ENCODE measurements at places on chromosomes 3 and 15.

DNA sequence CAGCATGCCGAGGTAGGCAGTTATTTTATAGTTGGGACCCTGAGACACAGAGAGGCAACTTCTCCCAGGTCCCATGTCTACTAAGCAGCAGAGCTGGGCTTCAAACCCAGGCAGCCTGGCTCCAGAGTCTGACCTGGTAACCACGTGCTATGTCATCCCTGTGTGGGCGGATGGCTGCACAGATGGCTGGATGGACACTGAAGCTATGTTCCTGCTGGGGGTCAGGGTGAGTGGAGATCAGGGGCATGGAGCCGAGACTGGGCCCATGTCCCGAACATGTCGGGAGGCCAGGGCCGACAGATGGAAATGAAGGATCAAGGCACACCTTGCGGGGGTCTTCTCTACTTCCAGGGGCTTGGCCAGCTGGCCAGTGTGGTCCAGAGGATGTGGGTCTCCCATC, 9.3 kb upstream of the FBLN2 start:
- DNase-seq, result no peak

GRCh38 chr3:68793759-68794701, 138.3 kb downstream of the TAFA4 start:
- DNase-seq, result no peak

DNA sequence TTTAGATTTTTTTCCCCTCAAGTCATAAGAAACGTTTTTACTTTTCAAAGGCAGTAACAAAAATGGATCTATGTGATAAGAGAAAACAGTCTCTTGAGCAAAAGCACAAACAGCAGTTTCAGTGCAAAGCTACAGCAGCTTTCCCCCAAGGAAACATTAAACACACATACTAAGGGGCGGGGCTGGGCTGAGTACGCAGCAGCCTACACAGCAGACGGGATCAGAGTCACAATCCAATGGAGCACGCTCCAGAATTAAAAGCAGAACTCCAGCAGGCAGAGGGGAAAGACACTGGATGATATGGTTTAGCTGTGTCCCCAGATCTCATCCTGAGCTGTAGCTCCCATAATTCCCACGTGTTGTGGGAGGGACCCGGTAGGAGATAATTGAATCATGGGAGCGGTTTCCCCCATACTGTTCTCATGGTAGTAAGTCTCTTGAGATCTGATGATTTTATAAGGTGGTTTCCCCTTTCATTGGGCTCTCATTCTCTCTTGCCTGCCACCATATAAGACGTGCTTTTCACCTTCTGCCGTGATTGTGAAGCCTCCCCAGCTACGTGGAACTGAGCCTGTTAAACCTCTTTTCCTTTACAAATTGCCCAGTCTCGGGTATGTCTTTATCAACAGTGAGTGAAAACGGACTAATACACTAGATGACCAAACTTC, 116.2 kb upstream of the SLCO3A1 start:
- no peak for DNase-seq

GRCh38 chr15:67002368-67002767, 63.0 kb upstream of the SMAD3 start:
- no peak for DNase-seq

- DNase-seq, result no peak
Measured at GRCh38 chr3:27326629-27327545, 42.3 kb downstream of the NEK10 start.

- DNase-seq, result no peak
Measured at GRCh38 chr3:54822206-54822605, 105.7 kb downstream of the LRTM1 start.

GRCh38 chr3:10964537-10965167, 27.9 kb upstream of the SLC6A1 start:
- no peak for DNase-seq

GRCh38 chr15:77855871-77856270, 221.6 kb downstream of the TBC1D2B start:
- DNase-seq, result no peak

GRCh38 chr3:172065527-172065926, 26.1 kb downstream of the FNDC3B start:
- no peak for DNase-seq

DNA sequence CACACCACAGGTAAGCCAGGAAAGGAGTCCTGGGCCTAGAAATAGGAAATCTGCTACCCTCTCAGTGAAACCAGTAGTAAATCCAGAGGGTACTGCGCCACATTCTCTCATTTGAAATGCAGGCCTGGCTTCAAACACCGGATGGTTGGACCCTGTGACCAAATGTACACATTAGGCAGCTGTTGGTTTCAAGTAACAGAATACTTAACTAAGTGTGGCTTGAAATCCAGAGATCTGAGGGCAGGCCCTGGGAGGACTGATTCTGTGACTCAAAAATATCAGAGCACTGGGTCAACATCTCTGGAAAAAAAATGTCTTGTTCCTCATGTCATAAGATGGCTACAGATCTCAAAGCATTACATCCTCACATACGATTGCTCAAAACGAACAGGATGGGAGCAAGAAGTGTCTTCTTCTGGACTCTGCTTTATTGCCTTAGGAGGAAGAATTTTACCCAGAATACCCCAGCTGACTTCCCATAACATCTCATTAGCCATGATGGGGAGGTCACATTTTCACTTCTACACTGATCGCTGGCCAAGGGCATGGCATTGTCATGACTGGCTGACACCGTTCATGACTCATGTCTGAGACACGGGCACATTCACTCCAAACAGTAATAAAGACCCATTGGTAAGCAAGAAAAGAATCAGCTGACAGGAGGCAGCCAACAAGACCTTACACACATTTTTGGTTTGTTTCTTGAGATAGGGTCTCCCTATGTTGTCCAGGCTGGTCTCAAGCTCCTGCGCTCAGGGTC, 166.0 kb downstream of the ARRDC4 start:
- no peak for DNase-seq

GRCh38 chr3:68808563-68808962, 123.8 kb downstream of the TAFA4 start:
- DNase-seq, result no peak

DNA sequence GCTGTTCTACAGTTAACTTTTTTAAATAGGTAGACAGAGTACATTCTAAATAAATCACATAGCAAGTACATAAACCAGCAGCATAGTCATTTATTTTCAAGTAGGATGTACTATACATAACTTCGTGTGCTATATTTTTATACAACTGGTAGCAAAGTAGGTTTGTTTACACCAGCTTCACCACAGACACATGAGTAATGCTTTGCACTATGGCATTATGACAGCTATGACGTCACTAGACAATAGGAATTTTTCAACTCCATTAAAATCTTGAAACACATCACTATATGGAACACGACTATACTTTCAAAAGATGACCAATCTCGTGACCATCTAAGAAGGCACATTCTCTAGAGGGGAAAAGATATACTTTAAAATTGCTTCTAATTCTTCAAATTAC, 3.5 kb downstream of the TEX55 start:
- DNase-seq, result no peak

GRCh38 chr3:86723433-86723832, 267.5 kb downstream of the VGLL3 start:
- no peak for DNase-seq

DNA sequence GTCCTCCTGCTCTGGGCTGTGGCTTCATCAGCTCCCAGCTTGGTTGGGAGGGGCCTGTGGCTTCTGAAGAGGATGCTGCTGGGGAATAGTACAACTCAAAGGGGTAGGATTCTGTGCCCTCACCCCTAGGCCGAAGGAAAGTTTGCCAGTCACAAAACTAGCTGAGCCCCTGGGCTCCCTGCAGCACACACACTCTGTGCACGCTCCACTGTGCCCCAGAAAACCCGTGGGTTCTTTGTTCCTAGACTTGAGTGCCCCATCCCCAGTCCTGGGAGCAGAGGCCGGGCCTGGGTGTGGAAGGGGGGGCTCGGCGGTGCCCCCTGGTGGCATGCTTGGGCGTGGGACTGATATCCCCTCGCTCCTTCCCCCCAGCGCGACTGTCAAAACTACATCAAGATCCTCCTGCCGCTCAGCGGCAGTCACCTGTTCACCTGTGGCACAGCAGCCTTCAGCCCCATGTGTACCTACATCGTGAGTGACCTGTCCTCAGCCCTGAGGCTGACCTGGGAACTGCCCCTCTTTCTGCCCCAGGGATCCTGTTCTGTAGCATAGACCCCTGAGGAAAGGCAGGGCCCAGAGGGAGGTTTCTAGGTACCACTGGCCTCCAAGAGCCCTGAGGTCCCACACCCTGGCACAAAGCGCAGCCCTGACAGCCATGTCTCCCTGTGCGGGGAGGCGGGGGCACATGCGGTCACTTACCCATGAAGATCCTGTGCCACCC, 14.2 kb downstream of the CIB1 start:
- peak; percentile 45 for DNase-seq

GRCh38 chr15:74995182-74995778, at the start of gene SCAMP5:
Gene SCAMP5, plus strand, starts transcription at chr15:74995563. Its CDS starts 16,277 bp downstream, at chr15:75011840.
- peak; percentile 93 for DNase-seq

DNA sequence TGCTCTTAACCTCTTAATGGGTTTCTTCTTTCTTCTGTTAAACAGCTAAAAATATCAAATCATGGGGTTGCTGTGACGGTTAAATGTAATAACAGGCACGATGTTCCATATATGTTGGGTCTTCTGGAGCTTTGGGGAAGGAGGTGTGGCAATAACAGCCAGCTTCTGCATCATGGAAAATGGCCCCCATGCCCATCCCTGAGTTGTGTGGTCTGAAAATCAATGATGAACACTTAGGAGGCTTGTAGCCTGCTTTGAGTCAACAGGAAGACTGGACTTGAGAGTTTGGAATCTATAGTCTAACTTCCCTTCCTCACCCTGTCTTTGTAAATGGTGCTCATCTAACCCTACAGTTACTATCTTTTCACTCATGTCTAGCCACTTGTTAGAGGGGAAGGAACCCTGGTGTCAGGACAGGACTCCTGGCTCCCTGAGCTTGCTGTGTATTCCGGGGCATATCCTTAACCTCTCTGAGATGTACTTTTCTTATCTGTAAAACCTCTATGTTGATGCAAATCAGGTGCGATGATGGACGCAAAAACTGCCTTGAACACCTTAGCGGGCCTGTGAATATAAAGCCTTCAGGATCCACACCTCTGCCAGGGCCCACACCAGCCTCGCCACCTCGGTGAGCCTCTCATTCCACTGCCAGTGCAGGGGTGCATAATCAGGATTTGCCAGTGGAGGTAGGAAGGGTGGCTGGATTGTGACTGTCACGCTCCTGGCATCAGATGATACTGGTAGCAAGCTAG, 27.5 kb downstream of the SMAD3 start:
- no peak for DNase-seq

GRCh38 chr3:177109688-177110330, 87.5 kb downstream of the TBL1XR1 start:
- no peak for DNase-seq

GRCh38 chr15:77126529-77127326, 55.8 kb upstream of the TSPAN3 start:
- no peak for DNase-seq
